ENCODE measurements at places on chromosomes 3 and 15.

DNA sequence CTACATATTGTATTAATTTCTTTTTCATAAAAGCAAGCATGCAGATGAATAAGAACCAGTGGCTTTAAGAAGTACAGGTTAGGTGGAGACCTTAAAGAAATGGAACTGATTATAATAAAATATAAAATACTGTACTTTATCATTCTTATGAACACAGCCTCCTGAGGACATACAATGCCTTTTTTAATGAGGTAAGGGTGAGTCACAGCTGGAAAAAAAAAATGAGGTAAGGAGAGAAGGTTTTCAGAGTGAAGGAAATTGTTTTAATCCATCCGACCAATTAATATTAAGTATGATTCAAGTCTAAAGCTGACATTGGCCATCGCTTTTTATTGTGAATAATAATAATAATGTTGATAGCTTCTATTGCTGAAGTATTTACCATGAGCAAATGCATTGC, 170.3 kb upstream of the SOX2 start:
- no peak for DNase-seq

DNA sequence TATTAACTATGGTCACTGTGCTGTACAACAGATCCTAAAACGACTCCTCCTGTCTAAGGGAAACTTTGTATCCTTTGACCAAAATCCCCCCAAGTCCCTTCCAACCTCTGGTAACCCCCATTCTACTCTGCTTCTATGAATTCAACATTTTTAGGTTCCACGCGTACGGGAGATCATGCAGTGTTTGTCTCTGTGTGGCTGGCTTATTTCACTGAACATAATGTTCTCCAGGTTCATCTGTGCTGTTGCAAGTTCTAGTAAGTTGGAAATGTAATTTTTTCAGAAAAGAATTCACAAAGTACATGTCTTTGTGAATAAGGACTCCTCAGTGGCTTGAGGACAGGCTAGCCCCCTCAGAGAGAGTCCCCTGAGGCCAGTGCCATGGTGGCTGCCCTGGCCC, 66.1 kb downstream of the ATP10A start:
- no peak for DNase-seq

DNA sequence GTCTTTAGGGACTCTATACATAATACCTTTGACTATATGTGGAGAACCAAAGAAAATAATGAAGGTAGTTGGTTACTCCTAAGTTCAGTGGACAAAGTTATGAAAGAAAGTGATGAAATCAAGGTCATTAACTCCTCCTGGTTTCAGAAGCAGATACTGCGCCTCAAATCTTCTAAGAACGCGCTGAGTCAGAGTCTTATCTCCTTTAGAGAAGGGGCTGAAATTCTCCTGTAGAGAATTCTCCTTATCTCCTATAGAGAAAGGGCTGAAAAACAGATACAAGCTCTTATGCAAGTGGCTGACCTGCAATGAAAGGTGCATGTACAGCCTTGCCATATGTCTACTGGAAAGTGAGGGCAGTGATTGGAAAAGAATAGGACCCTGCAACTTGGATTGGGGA, 824.2 kb downstream of the NSUN3 start:
- DNase-seq, result no peak

DNA sequence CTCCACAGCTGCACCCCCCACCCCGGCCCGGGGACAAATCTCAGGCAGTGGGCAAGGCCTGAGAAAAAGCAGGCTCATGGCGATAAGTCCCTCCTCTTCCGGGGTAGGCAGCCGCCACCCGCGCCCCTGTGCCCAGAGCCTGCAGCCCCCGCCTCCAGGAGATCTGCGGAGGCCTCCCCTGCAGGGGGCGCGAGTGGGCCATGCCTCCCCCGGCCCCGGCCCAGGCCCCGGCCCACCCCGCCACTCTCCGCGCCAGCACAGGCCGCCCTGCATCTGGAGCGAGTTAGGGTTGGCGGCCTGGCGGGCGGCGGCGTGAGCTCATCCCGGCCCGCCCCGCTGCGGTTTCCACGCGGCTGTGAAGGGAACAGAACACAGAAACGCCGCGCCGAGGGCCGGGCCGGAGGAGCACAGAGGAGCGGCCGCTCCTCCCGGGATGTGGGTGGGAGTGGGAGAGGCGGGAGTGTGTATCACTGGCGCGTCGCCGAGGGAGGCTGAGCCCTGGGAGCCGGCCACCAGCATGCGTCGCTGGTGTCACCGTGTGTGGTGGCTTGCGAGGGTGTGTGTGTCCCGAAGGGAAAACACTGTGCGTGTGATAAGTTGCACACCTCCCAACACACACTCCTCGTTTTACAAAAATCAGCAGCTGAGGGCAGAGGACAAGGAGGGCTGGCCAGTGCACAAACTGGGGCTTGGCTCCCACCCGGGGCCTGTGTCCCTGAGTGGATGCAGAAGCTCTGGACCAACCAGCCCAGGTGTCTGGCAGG, 17.2 kb downstream of the MYL3 start:
- peak; percentile 60 for DNase-seq

- DNase-seq, result no peak
Observed at GRCh38 chr3:42983927-42984326, 4.8 kb downstream of the GASK1A start.

GRCh38 chr15:68407141-68407885, 24.6 kb downstream of the ITGA11 start:
- DNase-seq, result no peak

DNA sequence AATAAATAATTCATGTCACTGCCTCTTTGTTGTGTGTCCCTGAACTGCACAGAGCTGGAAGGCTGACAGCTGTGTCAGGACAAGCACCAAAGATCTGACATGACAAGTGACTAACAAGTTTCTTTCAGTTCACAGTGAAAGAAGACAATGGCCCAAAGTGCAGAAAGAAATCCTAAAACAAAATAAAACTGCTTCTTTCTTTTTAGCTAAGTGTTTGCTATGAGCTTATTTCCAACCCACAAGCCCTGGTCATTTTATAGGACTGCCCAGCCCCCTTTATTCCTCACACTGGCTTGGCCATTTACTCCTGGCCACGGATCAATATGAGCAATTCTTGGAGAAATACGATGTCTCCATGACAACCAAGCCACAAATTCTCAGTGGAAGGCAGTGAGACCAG, 238.5 kb downstream of the WDR72 start:
- DNase-seq, result no peak

GRCh38 chr15:57769266-57769665, 62.8 kb downstream of the POLR2M start:
- DNase-seq, result no peak

GRCh38 chr15:64912379-64913325, 950 bp downstream of the ANKDD1A start:
- DNase-seq, result no peak

- DNase-seq, result no peak
Observed at GRCh38 chr15:45320581-45321205, 57.7 kb downstream of the GATM start.

- DNase-seq, result peak; percentile 30
Observed at GRCh38 chr15:82999905-83000671, 11.4 kb downstream of the C15orf40 start.

DNA sequence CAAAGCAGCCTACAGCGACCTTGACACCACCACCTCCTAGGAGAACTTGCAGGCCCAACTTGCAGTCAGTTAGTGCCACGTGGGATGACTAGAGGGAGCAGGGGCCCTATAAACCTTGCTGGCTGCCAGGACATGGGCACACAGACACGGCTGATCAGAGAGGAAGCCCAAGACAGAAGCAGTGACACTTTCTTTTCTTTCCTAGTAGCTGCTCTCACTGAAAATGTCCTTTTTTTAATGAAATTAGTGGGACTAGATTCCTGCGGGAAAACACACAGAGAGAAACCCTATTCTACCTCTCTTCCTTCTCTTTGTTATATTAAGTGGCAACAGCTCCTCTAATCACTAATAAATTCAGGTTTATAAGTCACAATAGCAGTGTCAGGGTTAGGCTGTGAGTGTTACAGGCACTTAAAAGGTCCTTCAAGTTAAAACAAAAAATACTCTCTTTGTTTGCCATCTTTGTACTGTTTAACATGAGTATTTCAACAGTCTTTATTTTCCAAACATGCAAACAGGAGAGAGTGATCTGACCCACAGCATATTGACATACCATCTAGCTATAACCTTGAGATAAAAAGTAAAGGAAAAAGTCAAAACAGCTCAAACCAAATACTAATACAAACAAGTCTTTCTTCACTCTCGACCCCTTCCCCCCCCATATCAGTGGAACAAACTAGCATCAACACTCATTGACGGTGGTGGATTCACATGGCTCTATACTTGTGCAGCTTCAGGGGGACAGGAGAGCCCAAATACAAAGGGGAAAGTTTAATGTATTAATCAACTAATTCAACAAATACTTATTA, 2.1 kb upstream of the TMEM212 start:
- no peak for DNase-seq

DNA sequence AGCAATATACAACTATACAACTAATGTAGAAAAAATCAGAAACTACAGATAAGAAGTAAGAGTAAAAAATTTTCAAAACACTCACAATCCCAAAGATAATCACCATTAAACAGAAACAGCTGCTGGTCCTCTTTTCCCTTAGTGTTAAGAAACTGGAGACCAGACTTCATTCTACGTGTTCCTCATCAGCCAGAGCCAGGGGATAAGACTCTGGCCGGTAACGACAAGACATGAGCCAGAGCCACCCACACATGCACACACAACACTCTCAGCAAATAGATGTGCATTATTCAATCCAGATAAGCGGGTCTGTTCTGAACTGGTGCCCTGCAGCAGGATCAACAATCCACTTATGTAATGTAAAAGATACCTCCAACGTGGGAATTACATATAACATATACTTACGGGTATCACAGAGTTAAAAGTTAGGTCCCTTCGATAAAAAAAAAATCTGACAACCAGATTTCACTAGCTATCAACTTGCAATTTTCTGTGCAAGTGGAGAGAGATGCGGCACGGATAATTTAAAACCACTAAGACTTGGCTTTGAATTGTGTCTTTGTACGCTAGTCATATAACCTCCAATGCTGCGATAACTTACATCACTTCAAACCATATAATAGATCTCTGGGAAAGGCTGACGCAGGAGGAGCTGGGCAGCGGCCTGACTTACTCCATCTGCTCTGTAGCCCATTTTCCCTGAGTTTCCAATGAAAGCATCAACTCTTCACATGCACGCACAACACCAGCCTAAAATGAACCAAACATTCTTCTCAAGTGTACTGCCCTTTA, 17.8 kb downstream of the PRICKLE2 start:
- no peak for DNase-seq

DNA sequence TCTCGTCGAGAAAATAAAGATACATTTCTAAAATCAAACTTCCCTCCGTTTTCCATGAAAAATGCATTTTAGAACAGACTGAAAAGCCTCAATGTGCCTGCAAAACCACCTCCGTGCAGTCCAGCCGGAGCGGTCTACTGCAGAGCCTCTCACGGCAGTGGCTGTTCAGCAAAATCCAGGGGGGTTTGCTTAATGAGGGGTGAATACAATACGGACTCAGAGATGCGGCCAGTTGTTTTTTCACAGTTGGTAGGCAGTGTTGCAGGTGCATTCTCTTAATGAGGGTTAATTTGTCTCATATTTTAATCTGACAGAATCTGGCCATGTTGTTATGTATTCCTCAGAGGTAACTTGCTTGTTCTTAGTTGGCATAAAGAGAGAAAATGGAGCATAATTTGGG, 223.0 kb downstream of the EBLN2 start:
- no peak for DNase-seq

GRCh38 chr3:28916713-28917499, 364.0 kb upstream of the RBMS3 start:
- DNase-seq, result peak; percentile 22

DNA sequence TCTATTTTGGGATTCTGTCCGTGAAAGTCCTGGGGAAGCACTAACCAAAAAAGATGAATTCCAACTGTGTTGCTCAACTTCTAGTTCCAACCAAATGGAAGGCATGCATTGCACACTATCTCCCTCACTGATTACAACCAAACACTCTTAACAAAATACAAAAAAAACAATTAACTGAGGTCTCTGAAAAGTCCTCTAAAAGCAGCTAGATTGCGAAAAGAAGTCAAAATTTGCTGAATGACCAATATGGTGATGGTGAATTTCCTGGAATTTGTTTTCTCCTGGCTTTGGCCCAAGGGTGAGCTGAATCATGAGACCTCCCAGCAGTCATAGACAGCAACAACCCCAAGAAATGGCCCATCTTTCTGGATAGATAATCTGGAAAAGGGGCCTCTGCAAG, 28.3 kb downstream of the CYP19A1 start:
- no peak for DNase-seq

GRCh38 chr3:174884776-174885568, 25.8 kb downstream of the NAALADL2 start:
- no peak for DNase-seq

GRCh38 chr3:1251282-1252060, 158.6 kb downstream of the CNTN6 start:
- DNase-seq, result no peak

Measured in T-helper 2 cell treated with Interferon-gamma antibody and Interleukin-4, amounts not matched to agents 5 μg/mL and 100 μg/mL, for 36 hours (primary cell).